ENCODE measurements at places on chromosomes 7 and 10.
A peak's percentile ranks its signal among the peaks of the same experiment; 100 is the strongest.

DNA sequence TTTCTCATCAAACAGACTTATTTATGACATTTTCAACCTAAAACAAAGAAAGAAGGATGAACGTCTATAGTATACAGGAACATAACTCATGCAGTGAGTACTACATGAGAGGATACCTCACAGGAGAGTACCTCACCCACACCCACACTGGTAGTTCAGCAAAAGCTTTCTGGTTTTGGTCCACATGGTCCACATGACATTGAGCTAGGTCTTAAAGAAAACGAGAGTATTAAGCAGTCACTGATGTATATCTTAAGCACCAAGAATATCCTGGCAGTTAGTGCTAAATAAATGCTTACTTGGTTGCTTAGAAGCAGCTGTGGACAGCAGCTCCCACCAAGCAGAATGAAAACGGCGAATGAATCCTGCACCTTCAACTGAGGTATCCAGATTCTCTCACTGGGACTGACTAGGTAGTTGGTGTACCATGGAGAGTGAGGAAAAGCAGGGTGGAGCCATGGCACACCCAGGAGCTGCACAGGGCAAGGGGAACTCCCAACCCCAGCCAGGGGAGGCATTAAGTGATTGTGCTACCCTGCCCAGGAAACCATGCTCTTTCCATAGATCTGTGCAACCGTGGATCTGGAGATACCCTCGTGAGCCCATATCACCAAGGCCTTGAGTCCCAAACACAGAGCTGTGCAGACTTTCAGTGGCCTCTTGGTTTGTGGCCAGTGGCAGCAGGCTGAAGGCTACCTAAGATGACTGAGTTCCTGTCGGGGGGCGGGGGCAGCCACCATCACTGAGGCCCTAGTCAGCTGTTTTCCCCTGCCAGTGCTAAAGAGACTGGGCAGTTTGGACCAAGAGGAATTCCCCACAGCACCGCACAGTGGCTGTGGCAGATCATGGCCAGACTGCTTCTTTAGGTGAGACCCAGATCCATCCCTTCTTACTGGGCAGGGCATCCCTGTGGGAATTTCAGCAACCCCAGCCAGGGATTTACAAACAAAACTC is 143.4 kb downstream of the SGMS1 start:
- no peak for DNase-seq

DNA sequence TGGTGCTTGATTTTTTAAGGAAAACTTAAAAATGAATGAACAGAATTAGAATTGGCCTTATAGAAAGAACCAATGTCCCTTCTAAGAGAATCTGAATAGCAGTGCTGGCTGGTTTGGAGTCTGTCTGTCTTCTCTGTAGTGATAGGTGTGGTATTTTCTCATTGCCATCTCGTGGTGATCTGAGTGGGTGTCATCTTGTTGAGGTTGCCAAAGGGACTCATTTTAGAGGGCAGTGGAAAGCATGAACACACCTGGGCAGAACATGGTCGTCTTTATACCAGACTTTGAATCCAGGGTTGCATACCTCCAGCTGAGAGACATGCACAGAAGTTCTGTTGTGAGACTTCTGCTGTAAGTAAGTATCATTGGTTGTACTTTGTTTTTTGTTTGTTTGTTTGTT is 15.8 kb downstream of the CUL1 start:
- no peak for DNase-seq

- no peak for DNase-seq
Observed at GRCh38 chr10:53716156-53716555, 943.6 kb upstream of the MBL2 start.

GRCh38 chr10:89679986-89680385 is 21.4 kb upstream of the KIF20B start:
- DNase-seq: no peak

DNA sequence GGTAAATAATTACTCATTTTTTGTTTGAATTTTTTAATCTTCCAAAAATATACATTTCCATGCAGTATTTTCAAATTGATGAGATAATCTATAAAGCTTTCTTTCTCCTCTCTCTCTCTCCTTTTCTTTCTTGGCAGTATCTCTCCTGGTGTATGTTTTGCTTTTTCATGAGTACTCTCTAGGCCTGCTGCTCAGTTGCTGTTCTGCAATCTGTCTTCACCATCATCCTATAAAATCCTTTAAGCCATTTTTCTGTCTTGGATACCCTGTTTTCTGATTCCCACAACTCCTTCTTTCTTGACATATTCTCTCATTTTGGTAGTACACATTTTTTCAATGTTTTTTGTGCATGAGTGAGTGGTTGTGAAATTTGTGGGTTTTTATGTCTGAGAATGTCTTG is 1558.1 kb upstream of the LRRTM3 start:
- no peak for DNase-seq

DNA sequence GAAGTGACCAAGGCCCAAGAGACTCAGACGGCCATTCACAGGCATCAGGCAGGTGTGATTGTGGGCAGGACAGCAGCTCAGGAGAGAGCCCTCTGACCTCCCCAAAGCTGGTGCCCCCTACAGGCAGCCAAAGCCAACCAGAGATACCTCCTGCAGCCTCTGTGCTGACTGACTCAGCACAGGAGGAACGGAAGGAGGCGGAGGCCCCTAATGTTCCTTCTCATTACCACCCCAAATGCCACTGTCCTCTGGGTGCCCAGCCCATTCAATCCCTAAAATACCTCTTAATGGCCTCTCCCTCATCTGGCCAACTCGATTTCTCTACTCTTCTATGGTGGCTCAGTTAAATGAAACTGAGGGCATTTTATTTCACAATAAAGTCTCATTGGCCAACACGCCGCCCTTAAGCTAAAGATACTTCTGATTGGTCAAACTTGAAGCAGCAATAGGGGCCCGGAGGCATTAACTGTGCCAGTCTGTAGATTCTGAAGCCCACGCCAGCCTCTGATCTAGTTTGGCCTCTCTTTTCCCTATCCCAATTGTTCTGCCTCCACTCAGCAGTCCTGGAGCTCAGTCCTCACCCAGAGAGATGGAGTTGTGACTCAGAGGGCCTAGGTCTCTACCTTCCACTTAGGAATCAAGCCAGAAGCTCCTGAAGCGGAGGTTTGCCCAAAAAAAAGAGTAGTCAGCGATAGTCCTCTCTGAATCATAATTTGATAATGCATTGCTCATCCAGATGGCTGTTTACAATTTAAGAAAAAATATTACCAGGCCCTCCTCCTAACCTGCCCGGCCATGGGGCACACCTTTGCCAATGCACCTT is 1.2 kb downstream of the CYREN start:
- peak; percentile 65 for DNase-seq

GRCh38 chr10:99353182-99353581 is 24.0 kb downstream of the CNNM1 start:
- DNase-seq: no peak

DNA sequence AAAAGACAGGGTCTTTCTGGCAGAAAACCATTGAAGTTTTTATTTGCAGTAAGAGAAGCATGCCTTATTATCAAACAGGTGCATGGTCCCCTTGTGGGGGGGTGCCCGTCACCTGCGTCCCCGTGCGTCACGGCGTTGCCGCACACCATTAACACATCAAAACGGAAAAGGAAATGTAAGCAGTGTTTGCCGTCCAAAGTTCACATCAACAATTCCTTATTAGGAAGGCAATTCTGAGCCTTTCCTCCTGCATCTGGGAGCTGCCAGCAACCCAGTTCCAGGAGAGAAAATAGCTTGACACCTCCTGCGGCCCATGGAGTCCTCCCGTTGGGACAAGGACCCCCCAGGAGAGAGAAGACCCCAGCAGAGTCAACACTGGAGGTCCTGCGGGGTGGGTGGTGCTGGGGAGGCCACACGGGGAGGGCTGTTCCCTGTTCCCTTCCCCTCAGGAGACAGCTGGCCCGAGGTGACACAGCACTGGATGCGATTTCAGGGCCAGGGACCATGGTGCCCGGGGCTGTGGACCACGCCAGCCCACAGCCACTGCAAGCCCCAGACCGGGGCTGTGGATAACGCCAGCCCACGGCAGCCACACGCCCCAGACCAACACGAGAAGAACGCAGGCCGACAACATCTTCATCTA is 39.5 kb downstream of the DIP2C start:
- peak; percentile 99 for DNase-seq

- DNase-seq: peak; percentile 88
Observed at GRCh38 chr7:120842121-120842621, 15.8 kb downstream of the TSPAN12 start.

GRCh38 chr7:10824154-10824553 is 149.5 kb upstream of the PHF14 start:
- no peak for DNase-seq

- DNase-seq: no peak
Observed at GRCh38 chr10:51821745-51822144, 122.3 kb upstream of the CSTF2T start.

DNA sequence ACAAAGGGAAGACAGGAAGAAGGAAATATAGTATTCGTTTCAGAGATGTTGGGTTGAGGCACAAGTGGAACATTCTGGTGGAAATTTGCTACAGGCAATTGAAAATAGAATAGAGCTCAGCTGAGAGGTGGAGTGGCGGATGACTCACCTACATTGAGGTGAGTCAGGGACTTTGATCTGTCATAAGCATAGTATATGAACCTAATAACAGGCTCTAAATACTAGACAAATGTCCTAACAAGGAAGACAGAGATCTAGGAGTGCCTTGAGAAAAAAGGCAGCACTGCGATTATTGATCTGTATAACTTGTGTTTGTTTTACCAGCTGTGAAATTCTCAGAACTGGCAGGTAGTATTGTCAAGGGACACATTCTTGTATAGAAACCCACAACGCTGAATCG is 907 bp upstream of the IFRD1 start:
- peak; percentile 95 for DNase-seq

GRCh38 chr7:2670720-2671391 is 17.1 kb upstream of the AMZ1 start:
- DNase-seq: peak; percentile 88

- DNase-seq: no peak
Observed at GRCh38 chr10:117550599-117551329, 8.2 kb downstream of the EMX2 start.

GRCh38 chr7:151410405-151411390 is 860 bp upstream of the WDR86 start:
- no peak for DNase-seq

DNA sequence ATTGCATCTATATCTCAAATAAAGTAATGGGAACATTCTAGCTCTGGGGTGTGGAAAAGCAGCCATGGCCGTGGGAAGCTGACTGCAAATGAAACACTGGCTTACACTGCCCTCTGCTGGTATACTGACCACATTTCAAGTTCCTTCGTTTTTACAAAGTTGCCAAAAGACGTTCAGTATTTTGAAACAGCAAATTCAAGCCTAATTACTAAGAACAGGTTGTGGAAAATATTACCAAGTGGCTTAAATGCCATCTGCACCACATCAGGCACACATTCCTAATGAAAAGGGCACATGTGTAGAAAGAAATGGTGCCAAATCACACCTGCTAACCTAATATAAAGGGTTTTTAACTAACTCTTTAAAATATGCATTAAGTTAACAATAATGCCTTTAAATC is 83.9 kb downstream of the JAZF1 start:
- peak; percentile 78 for DNase-seq

DNA sequence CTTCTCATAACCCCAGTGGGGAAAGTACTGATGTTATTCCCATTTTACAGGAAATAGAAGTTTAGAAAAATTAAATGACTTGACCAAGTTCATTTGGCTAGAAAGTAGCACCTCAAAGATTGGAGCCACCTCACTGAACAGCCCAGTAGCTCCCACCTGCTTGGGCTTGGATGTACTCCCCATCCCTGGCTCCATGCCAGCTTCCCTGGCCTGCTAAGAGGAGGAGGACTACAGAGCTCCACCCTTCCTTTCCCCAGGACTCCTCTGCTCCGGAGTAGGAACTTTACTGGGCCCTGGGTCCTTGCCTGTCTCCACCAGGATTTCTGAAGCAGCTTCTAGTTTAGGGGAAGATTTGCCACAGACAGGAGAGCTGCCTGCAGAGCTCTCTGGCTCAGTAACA is 3.1 kb downstream of the HPS6 start:
- DNase-seq: peak; percentile 50

DNA sequence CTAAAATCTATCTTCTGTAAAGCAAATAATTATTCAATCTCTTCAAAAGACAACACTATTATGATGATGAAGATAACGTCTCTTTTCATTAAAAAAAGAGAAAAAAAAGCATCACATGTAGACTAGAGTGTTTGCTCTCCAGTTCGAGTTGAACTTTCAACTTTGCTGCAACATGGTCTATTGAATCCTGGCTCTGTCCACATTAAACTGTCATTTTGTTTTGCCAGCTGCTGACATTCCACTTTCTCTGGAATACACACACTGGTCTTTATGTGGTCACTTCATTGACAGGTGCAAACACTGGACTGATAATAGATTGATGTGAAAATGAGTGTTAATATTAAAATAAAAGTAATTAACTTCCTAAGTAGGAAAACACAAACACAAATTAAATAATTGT is 61.7 kb downstream of the PTF1A start:
- DNase-seq: peak; percentile 92

GRCh38 chr7:46996972-46997371 is 584.9 kb downstream of the TNS3 start:
- DNase-seq: peak; percentile 6

- DNase-seq: no peak
Observed at GRCh38 chr10:43190775-43191174, 52.5 kb downstream of the CSGALNACT2 start.

DNA sequence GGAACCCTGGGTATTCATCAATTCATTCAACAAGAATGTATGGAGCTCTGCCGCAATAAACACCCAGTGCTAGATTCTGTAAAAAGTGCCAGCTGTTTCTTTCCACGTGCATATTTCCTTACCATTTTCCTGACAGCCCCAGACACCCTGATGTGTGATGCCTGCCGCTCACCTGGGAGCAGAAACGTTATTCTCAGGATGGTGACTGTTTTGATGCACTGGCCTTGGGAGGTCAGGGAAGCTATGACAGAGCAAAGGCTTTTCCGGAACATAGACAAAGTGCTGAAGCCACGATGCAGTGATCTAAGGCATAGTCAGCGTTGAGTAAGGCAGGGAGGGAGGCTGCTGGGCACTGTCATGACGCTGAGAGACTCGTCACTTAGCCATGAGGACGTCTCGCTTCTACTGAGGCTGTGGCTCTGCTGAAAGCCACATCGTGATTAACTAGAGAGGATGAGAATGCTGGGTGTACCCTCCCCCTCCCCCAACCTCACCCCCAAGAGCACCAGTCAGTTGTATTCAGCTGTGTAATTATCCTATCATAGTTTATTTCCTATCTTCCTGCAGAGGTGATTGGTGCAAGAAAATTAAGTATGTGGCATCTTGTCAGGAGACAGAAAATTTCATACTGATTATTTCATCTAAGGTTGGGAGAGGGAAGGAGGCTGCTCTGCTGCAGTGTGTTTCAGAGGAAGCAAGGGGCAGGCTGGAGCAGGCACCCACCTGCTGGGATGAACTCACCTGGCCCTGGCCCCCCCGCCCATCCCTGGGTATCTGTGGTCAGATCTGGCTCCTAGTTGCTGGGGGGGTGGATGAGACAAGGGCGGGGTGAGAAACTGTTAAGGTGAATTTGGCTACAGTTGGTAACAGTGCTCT is 48.8 kb upstream of the SMNDC1 start:
- DNase-seq: peak; percentile 35

Data from DMS53 (cell line).